ENCODE measurements at places on chromosomes 1 and 21.

DNA sequence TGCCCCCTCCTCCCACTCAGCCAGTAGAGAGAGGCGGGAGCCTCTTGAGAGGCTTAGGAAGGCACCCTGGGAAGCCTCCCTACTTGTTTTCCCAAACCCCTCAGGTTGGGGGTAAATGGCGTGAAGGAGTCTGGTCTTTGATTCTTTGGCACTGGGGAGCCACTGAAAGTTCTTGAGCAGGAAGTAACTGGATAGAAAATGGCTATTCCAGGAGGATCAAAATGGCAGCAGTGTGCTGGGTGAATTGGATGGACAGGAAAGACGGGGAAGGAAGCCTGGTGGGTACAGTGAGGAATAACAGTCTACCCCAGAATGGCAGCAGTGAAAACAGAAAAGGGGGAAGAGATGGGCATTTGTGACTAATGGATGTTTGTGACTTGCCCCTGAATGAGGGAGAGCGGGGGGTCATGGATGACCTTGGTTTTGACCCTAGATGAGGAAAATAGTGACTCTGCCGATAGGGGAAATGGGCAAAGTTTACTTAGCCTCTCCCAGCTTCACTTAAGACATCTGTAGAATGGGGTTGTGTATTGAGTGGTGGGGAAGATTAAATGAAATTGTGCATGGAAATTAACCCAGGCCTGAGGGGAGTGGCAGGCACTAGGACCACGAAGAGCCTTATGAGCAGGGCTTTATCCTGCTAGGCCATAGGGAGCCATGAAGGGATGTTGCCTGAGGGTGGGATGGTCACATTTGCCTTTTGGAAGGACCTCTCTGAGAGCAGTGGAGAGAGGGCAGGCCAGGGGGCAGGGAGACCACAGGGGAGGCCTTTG lies 32.7 kb downstream of the TMEM51 start:
- DNase-seq: no peak

DNA sequence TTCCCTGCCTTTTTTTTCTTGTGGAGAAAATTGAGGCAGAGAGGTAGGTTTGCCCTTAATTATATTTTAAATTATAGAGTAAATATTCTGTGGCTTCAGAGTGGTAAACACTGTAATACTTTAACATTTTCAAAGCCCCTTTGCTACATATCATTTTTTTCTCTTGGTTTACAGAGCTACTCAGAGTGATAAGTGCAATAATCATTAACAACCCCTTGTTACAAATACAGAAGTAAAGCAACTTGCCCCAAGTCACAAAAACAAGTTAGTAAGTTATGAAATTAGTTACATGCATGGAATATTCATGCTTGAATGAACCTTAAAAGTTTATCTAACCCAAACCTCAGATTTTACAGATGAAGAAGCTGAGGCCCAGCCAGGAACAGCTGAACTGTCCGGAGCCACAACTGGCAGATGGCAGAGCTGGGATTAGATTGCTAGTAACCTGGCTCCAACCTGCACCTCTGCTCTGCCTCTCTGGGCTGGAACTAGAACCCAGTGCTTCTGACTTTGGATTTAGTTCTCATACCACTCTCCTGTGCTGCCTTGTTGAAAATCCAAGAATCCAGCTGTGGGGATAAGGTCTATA lies 48.7 kb downstream of the TNN start:
- DNase-seq: no peak

- DNase-seq: no peak
Observed at GRCh38 chr1:43776043-43776761, 68.9 kb downstream of the ST3GAL3 start.

GRCh38 chr21:29164323-29164942 lies 34.0 kb downstream of the MAP3K7CL start:
- peak; percentile 69 for DNase-seq

GRCh38 chr1:61227857-61228550 lies 145.6 kb downstream of the NFIA start:
- no peak for DNase-seq
